ENCODE measurements at places on chromosomes 7 and 10.

GRCh38 chr10:133162178-133162909, 2.3 kb downstream of the KNDC1 start:
- DNase-seq: no peak

GRCh38 chr7:105278973-105279687, 109.6 kb downstream of the SRPK2 start:
- DNase-seq: peak; percentile 12

DNA sequence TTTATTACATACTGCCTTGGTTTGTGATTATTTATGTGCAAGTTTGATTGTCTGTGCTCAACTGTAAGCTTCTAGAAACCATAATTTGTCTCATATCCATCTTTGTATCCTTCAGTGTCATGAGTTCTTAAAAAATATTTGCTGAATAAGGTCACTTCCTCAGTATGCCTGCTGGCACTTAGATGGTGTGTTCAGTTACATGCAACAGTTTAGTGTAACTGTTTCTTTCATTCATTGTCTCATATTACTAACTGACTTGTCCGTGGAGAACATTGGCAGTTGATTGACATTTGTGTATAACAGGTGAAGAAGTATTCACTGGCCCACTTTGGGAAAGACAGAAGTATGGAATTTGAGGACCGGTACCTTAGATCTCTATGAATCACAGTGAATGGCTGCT, 236.9 kb downstream of the PRKG1 start:
- DNase-seq: no peak

DNA sequence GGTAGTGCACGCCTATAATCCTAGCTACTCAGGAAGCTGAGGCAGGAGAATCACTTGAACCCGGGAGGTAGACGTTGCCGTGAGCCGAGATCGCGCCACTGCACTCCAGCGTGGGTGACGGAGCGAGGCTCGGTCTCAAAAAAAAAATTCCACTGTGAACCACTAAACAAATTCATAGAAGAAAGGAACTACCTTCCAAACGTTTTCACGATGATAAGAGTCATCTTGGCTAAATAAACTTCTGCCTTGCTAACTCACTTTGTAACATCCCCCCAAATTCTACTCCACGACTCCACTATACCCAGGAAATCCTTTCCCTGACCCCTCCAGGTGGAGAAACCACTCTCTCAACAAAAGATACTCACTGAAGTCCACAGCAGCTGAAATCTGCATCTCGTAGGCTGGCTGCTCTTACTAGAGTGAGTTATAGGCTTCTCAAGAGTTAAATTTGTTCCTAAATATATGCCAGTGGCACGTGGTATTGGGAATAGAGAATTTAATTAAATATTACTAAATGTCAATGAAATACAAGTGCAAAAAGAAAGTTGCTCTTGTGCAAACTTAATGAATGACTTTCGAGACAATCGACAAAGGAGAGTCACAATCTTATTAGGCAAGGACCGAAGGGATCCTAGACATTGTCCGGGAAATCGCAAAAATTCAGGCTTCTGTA, 1.6 kb upstream of the GTF2I start:
- DNase-seq: no peak

- no peak for DNase-seq
Measured at GRCh38 chr10:86111902-86112545, 254.6 kb downstream of the GRID1 start.

DNA sequence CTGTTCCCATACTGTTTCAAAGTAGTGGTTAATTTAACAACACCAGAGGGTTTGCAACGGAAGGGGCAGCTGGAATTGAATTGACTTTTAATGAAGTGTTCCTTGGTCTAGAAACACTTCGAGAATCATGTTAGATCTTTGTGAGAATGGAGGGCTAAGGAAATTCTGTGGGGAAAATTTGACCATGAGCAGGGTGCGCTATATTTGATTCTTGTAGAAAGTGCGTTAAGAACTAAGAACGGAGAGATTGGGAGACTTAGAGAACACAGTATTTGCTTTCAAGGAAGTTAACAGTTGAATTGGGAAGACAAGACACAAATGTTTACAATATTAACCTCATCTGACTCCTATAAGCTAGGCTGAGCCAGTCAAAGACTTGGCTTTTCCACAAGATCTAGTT, 1.2 kb downstream of the ZNF212 start:
- no peak for DNase-seq

Data from hematopoietic multipotent progenitor cell (in vitro differentiated cells).